ENCODE measurements at places on chromosomes 5 and 9.

DNA sequence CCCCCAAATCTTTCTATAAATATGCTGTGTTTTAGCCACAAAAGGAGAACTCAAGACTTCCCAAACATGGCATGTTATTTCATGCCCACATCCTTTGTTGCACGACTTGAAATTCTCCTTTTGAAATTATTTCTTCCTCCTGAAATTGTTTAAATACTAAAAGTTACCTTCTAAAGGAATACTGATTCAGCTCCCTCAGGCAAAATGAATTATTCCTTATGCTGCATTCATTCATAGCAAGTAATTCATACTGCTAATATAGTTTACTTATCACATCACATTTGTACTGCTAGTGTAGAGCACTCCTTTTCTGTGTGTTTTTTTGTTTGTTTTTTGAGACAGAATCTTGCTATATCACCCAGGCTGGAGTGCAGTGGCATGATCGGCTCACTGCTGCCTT is 45.7 kb downstream of the BHMT start:
- no peak for DNase-seq

DNA sequence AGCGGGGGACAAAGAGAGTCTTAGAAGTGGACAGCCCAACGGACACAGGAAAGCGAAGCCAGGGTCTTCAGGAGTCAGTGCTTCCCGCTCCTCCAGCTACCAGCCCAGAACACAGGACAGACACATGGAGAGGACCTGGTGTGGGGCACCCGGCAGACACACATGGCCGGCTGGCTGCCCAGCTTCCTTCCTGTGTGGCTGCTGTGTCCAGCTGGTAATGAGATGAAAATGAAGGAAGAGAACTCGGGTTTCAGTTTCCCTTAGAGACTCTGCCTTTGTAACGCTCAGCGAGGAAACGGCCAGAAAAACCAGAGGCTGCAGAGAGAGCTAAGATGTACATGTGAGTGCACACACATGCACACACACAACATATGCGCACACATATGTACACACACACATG is 87.5 kb downstream of the SECISBP2 start:
- no peak for DNase-seq

GRCh38 chr9:4425319-4426045 is 64.8 kb upstream of the SLC1A1 start:
- no peak for DNase-seq

GRCh38 chr5:107313921-107314320 is 356.8 kb downstream of the EFNA5 start:
- DNase-seq: no peak

- DNase-seq: no peak
These were observed 30.4 kb downstream of the NR3C1 start for GRCh38 chr5:143373076-143373475.

DNA sequence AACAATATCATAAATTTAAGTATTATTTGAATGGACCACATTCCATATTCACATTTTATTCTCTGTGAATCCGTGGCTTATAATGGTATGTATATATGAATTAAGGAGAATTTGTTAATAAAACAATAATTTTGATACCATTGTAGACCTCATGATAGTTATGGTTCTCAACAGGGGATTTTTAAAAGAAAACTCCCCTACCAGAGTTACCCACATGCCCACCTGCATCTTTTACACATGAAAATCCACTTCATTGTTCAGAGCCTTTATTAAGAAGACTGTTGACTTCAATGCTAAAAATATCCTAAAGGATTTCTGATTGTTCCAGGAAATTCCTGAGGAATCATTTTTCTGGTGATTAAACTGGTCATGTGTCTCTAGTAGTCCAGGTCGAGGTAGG is 557.7 kb upstream of the MEF2C start:
- no peak for DNase-seq

DNA sequence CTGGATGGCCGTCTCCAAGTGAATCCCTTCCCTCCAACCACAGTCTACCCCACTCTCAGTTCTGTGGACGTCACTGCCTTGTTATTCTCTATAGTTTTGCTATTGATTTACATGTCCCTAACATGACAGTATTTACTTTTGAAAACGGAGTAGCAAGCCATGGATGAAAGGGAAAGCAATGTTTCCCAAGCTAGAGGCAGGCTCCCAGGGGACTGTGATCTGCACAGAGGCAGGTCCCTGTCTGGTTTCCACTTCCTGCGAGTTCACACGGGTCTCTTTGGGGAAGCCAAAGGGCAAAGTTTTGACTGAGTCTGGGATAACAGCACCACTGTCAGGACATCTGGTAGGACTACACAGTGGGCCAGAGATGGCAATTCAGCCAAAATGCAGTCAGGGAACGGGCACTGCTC is 12.7 kb downstream of the C9orf153 start:
- DNase-seq: no peak

- no peak for DNase-seq
These were observed 5.8 kb upstream of the ISL1 start for GRCh38 chr5:51377151-51378060.

GRCh38 chr5:179060116-179061008 is at the start of gene ZNF354C:
TSS of gene ZNF354C (plus strand) at chr5:179060373. CDS start at chr5:179062069, 1,696 bp downstream.
- DNase-seq: peak; percentile 92

- DNase-seq: peak; percentile 62
These were observed 645 bp downstream of the SAP30L start for GRCh38 chr5:154446195-154447088.

DNA sequence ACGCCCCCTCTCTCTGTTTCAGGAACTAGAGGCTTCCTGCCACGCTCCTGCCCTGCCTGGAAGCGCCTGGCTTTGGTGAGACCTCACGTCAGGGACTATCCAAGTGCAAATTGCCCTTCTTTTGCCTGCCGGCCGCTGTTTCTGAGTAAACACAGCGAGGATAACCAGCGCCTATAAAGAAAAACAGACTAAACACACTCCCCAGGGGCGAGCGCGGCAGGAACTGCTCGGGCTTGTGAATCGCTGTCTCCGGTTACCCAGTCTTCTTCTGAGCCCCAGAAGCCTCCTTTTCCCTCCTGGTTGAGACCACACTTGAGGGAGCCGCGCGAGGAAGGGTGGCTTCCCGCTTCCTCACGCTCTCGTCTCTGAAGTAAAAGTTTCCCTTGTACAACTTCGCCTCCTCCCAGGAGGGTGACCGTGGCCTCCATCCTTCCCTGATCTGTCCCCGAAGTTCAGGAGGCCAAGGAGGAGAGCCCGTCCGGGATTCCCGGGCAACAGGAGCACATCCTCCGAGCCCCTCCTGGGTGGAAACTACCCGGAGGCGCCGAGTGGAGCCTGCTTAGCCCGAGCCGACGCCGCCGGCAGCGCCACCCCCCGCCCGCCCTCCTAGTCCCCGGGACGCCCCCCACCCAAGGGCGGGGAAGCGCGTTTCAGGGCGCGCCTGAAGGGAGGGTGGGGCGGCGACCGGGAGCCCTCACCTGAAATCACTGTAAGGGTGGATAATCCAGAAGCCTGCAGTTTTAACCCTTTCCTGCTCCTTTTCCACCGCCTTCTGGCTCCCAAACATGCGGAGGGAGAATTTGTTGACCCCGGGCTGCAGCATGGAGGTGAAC is 993 bp downstream of the HCN1 start:
- DNase-seq: no peak

GRCh38 chr9:31759703-31760102 is 624.7 kb upstream of the ACO1 start:
- DNase-seq: no peak

GRCh38 chr5:170254056-170254455 is 21.3 kb downstream of the C5orf58 start:
- DNase-seq: no peak

DNA sequence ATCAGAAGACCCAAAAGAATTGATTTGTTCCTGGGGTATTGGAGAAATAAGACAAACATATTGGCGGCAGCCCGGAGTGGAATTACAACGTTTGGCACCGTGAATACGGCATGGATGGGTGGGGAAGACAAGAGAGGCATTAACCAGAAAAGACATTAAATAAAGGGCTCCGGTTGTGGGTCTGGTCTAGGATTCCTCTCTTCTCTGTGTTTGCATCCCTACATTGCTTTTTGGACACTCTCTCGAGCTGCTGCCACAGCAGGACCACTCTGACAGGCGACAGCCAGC is 138.7 kb upstream of the PALM2AKAP2 start:
- no peak for DNase-seq
